ENCODE measurements at places on chromosomes 11 and 22. TPM values are rescaled to one million over a fixed set of nuclear protein-coding genes. Genes with fewer than 3 reads are reported as not detected.

DNA sequence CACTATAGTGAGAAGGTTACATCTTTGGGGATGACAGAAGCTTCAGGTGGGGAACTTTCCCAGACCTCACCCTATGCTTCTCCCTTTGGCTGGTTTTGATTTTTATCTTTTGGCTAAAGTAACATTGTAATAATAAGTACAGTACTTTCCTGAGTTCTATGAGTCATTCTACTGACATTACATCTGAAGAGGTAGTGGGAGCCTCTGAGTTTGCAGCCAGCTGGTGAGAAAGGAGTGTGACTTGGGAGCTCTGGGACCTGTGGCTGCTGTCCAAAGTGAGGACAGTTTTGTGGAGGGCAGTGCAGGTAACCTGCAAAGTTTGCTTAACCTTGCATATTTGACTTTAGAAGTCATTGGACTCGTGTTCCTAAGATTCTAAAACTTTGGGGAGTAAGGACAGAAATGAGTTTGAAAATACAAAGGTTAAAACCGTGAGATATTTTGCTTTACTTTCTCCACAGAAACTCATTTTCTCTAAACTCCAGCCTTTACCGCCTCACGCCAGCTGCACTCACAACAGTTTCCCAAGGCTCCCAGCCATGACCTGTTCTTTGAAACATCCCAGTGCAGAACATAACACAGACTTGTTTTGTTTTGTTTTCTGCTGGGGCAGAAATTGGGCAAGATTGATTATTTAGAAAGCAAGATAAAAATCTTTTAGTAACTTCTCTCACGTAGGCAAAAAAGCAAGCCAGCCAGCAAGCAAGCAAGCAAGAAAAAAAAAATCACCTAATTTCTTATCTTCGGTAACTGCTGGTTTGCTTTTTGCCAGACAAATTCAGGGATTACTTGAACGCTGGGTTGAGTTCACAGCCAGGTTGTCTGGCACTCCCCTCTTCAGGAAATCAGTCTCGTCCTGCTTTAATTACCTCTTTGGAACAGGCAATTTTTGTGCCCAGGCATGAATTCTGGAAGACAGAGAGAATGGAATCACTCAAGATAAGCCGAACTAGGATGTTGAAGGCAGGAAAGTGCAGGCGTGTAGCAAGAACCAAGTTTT is 478.3 kb upstream of the ISX start:
- DNase-seq: no peak

DNA sequence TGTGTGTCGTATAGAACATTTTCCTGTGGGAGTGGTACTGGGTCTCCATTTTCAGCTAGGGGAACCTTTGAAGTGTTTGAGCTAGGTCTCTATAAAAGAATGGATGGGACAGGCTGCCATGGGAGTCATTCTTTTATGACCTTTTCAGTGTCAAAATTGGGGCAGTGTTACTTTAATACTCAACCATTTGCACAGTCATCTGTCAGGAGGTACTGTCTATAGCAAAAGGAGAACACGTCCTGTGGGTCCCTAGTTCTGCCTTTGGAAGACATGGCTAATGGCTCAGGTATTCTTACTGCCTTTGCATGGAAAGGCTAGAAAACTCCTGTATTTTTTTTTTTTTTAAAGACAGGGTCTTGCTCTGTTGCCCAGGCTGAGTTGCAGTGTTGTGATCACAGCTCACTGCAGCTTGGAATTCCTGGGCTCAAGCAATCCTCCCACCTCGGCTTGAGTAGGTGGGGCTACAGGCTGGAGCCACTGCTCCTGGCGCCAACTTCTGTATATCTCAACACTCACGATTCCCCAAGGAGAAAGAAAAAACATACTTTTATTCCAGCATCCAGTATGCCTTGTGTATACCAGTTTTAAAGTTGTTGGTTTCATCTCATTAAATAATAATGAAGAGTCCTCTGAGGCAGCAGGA is 2.1 kb upstream of the ATF4 start:
- no peak for DNase-seq

CEP164 gene
- total RNA-seq: 33.7 TPM

OR6X1 gene
- total RNA-seq: not detected
